ENCODE measurements at places on chromosomes 4 and X.

GRCh38 chrX:13109817-13110216, 65.4 kb upstream of the FAM9C start:
- no peak for DNase-seq

GRCh38 chr4:54954656-54955388, 170.6 kb downstream of the KDR start:
- DNase-seq, result no peak

DNA sequence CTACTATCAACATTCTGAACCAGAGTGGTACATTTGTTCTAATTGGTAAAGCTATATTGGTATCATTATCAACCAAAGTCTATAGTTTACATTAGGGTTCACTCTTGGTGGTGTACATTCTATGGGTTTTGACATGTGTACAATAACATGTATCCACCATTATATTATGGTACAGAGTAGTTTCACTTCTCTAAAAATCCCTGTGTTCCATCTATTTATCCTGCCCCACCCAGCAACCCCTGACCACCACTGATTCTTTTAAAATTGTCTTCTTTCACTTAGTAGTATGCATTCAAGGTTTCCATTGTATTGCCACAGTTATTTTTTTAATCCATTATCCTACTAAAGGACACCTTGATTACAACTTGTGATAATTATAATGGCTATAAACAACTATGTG, 15.3 kb upstream of the TMPRSS11D start:
- DNase-seq, result no peak

DNA sequence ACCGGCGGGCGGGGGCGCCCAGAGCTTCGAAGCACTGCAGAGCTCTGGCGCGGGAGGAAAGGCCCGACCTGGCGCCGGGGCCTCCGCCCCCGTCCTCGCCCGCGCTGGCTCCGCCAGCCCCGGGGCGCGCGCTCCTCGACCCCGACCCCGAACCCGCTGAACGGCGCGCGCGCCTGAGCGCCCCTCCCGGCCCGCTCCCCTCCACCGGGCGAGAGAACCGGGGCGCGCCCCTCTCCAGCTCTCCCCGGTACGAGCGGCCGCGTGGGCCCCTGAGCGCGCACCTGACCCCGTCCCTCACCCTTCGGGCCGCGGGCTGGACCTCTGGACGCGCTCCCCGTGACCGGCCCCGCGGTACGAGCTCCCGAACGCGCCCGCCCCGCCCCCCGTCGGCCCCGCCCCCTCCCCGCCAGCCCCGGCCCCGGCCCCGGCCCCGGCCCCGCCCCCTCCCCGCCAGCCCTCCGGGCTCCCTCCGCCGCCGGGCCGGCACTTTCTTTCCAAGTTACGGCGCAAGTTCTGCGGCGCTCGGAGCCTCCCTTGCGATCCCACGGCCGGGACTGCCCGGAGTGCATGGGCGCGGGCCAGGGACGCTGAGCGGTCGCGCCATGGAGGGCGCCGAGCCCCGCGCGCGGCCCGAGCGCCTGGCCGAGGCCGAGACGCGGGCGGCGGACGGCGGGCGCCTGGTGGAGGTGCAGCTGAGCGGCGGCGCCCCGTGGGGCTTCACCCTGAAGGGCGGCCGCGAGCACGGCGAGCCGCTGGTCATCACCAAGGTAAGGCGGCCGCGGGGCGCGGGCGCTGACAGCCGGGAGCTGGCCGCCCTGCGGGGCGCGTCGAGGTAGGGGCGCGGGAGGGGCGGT, at the start of gene SHROOM2:
SHROOM2 (plus strand) TSS at position 486 of the 854 bp plus-strand sequence; CDS start at position 603, 117 bp downstream.
- peak; percentile 1 for DNase-seq

GRCh38 chrX:39336671-39337311, 535.5 kb downstream of the MID1IP1 start:
- no peak for DNase-seq

DNA sequence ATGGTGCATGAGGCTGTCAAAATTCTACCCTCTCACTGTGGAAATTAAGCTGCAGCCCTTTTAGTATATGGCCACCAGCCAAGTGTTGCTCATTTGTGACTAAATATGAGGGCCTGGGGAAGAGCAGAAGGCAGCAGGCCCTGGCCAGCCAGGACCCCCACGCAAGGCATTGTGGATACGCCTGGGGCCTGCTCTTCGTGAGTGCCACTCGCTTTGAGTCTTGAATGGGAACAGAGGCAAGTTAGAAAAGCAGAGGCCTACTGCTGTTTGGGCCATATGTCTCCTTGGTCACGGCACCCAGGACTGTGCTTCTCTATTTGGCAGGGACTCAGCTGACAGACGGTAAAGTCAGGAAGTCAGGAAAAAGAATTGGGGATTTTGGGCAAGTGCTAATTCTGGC, 10.9 kb downstream of the RTL5 start:
- DNase-seq, result no peak

GRCh38 chr4:164221631-164222030, 532.3 kb upstream of the SMIM31 start:
- no peak for DNase-seq

- no peak for DNase-seq
Measured at GRCh38 chr4:101264993-101265815, 82.1 kb downstream of the PPP3CA start.

DNA sequence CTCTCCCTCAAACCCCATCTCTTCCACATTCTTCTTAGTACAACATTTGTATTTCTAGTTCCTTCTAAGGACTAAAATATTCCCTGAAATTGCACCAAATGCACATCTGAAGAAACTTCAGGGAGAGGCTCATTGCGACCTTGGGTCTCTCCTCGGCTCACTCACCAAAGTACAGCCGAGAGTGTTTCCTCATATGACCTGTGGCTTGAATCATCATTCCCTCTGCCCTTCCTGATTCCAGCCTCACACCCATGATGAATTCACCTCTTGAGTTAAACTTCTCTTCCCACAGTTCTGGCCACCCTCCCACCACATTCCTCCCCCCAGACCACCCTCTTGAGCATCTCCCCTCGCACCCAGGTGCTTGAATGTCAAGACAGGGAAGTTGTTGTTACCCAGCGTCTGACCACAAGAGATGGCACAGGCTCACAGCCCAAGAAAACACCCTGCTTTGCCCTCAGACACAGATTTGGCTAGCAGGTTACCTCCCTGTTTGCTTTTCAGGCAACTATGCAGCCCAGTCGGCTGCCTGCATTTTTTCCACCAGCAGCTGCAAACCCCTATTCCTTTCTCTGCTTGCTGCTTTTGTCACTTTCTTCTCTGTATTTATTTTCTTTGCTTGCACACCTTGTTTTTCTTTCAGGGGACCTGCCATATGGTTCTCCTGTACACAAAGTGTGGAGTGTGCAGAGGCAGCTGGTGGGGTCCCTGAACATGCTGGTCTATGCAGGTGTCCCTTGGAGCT, 214.8 kb downstream of the SPATA18 start:
- no peak for DNase-seq

- DNase-seq, result no peak
Measured at GRCh38 chr4:67581913-67582312, 23.4 kb downstream of the STAP1 start.

GRCh38 chr4:70903291-70903603, 1.1 kb downstream of the MOB1B start:
- no peak for DNase-seq

- DNase-seq, result no peak
Measured at GRCh38 chr4:179671609-179672008, 2229.4 kb upstream of the AGA start.

- no peak for DNase-seq
Measured at GRCh38 chrX:65196758-65197360, 220.6 kb upstream of the ZC4H2 start.

DNA sequence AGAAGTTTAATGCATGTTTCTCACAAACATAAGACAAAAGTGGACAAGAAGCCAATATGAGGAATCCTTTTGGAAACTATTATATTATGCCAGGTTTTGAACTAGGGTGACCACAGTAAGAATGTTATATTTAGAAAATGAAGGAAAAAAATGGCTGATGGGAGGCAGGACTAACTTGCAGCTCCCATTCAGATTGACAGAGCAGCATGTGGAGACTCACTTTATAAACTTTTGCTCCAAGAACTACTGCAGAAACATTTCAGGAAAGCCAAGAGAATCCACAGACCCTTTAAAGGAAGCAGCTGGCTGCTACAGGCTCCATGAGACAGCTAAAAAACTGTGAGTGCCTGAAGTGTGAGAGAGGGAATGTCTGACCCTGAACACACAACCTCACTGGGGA, 738.6 kb upstream of the GRIA3 start:
- DNase-seq, result no peak

- DNase-seq, result peak; percentile 60
Measured at GRCh38 chr4:123505095-123506010, 108.8 kb downstream of the SPRY1 start.

DNA sequence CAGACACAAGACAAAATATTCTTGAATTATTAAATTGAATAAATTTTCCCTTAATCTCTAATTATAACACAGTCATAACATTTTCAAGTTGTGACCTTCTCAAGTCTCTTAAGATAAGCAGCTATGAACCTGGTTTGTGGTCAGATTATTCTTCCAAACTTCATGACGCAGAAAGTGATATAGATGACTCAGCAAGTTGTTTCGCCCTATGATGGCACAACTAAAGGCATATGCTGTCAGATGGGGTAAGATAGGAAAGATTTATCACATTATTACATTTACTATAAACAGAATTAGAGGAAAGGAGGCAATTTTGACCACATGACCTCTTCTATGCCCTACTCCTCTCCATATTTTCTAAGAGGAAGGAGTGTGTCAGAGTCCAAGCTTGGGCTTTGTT, 4.6 kb upstream of the DCAF12L2 start:
- no peak for DNase-seq

DNA sequence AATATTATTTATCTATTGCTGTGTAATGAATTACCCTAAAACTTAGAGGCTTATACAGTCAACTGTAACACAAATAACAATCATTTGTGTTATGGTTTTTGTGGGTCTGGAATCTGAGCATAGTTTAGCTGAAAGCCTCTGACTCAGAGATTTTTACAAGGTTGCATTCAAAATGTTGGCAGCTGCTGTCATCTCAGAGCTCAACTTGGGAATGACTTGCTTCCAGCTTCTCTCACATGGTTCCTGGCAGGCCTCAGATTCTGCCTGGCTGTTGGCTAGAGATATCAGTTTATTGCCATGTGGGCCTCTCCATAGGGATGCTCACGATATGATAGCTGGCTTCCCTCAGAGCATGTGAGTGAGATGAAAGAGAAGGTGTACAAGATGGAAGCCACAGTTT, 70.2 kb upstream of the BRWD3 start:
- DNase-seq, result peak; percentile 0

DNA sequence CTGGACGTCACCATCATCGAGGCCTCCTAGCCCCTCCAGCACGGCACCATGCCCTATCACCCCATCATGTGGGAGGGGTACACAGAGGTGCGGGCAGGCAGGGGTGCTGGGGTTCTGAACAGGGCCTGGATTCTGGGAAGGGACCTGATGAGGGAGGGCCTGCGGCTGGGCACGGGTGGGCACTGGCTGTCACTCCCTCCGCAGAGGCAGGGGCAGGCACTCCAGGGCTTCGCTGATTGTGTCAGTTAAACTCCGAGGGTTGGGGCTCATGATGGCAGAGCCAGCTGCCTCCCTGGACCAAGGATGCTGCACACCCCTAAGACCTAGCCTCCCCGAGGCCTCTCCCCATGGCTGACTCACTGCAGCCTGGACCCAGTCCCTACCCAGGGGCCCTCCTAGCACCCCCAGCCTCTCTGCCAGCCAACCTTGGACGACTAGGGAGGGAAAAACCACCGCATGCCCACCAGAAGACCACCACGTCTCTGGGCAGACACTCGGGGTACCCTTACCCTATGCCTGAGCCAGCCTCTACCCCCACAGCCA, 45.9 kb downstream of the ZFYVE28 start:
- DNase-seq, result no peak

DNA sequence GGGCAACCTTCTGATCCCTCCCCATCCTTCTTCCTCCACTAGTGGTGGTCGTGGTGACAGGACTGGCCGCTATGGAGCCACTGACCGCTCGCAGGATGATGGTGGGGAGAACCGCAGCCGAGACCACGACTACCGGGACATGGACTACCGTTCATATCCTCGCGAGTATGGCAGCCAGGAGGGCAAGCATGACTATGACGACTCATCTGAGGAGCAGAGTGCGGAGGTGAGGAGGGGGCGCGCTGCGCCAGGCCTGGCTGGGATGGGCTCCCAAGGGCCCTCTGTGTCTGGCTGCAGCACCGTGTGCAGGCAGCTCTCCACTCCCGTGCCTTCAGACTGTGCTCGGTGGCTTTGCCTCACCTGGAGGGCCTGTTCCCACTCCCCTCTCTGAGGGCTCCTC, 24.3 kb downstream of the RBM10 start:
- no peak for DNase-seq

GRCh38 chrX:101160001-101160400, 59.6 kb upstream of the DRP2 start:
- DNase-seq, result peak; percentile 41

DNA sequence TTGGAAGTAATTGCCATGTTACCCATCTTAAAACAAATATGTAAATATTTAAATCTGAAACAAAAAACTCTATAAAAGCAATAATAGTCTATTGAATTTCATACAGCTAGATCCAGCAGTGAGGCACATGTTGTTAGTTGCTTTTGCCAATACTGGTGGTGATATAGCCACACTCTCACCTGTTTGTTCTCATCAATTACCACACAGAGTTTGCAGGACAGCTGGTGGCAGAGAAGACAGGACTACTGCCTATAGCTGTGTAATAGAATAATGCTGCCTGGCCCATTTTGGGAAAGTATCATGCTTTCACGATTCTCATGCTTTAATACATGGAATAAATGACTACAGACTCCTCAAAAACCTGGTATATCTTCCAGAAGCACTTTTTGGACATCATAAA, 3.7 kb upstream of the PRR32 start:
- no peak for DNase-seq

GRCh38 chrX:16722481-16722880, 3.1 kb downstream of the SYAP1 start:
- no peak for DNase-seq

DNA sequence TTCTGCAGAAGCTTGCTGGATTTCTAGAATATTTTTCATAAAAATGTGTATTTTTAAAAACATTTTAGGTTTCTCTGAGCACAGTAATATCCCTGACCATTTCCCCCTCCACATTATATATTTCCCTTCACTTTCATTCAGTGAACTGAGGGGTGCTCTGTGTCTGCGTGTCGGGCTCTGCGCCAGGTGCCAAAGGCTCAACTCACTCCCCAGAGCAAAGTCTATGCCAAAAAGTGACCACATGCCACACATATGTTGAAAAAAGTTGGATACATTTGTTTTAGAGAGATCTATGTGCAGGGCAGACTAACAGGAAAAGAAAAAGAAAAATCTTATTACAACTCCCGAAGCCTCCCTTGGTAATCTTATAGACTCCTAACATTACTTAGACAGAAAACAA, 233.7 kb downstream of the MGST2 start:
- DNase-seq, result no peak

DNA sequence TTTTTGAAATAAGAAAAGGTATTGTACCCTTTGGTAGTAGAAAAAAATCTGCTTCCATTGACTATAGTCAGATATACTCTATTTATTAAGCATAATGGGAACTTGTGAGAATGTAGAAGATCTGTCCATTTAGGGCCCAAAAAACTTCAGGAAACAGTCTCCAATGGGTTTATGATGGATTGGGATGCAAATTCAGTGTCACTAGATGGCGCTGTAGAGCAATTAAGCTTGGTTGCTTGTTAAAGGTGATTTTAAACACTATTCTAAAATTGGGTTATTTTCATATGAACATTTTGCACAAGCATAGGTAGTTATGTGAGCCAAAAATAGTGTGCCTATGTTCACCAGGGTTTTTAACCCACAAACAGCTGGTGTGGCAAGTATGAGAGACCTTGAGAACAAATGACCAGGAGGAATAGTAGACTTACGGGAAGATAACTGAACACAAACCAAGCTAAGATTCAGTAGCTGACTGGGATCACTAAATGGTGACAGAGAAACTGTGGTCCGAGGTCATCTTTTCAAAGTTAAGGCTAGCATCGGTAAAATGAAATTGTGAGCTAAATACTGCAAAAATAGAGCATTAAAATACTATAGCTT, 80.3 kb upstream of the LSM6 start:
- peak; percentile 43 for DNase-seq

GRCh38 chr4:178448372-178449035, 1006.3 kb upstream of the AGA start:
- no peak for DNase-seq
